ENCODE measurements at places on chromosomes 2 and 18.

- DNase-seq = no peak
Measured at GRCh38 chr2:149223472-149224095, 106.8 kb upstream of the LYPD6 start.

- no peak for DNase-seq
Measured at GRCh38 chr2:9737053-9737875, 106.0 kb upstream of the TAF1B start.

DNA sequence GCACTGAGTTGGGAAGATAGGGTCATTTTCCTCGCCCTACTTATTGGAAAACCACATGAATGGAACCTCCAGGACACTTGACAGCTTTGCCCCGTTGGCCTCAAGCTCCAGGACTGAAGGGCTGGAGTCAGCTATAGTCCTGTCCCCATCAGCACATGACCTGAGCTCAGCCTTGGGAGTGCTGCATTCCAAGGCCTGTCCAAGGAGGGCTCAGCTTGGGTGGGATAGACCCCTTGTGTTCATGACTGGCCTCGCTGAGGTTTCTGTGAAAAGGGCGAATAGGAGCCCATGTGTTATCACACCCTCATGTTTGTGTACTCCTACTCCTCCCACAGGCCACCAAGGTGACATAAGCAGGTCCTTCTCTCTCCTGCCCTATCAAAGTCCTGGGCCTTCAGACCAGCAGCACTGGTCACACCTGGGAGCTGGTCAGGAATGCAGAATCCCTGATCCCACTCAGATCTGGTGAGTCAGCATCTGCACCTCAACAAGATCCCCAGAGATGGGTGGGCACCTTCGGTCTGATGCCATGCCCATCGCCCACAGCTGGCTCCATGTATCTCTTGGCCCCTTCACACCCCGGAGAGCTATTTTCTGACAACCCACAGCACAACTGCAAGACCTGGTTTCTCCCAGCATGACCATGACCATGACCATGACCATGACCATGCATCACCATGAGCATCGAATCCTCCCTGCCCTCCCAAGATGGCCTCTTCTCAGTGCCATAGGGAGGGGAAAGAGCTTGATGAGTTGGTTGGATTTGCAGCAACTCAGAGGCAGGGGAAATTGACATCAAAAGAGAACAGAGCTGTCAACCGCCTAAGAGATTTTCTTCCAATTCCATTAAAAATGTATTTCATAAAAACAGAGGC, 83.0 kb upstream of the RAB6C start:
- no peak for DNase-seq

DNA sequence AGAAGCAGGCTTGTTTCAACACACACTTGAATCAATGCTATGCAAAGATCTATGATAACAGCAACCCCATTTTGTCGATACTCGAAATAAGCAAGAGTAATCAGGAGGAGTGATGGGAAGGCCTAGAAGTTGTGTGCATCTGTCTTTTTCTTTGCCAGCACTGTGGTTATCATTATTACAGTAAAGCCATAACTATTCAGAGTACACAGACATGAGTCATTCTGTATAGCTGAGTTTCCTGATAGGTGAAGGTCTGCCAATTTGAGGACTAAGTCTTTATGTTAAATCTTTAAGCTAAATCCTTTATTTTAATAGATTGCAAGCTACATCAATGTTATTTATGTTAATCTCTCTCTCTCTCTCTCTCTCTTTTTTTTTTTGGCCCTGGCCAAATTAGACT, 1344.4 kb upstream of the CELF4 start:
- DNase-seq = no peak
